ENCODE measurements at places on chromosomes 12 and 14. TPM values are rescaled to one million over a fixed set of nuclear protein-coding genes. Genes with fewer than 3 reads are reported as not detected.

PIK3C2G gene
- total RNA-seq = not detected

GRCh38 chr12:7929083-7929792, 6.7 kb downstream of the SLC2A3 start:
- no peak for DNase-seq

DNA sequence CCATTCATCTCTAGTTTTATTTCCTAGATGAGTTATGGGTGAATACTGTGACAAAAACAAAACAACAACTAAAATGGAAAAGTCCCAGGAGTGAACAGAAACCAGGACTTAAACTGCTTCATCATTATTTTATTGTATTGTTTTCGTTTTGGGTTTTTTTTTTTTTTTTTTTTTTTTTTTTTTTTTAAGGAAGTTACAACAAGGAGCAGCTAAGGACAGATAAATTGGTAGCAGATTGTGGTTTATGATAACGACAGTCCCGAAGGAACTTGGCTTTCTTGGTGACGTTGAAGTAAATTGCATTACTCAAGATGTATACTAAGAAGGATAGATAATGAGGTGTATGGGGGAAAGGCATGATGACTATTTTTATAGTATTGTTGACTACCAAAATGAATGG, 866.3 kb downstream of the NRXN3 start:
- no peak for DNase-seq

GRCh38 chr12:111242184-111242583, 126.7 kb downstream of the PHETA1 start:
- DNase-seq = no peak

- no peak for DNase-seq
Measured at GRCh38 chr12:107254258-107254856, 161.0 kb upstream of the CRY1 start.

DNA sequence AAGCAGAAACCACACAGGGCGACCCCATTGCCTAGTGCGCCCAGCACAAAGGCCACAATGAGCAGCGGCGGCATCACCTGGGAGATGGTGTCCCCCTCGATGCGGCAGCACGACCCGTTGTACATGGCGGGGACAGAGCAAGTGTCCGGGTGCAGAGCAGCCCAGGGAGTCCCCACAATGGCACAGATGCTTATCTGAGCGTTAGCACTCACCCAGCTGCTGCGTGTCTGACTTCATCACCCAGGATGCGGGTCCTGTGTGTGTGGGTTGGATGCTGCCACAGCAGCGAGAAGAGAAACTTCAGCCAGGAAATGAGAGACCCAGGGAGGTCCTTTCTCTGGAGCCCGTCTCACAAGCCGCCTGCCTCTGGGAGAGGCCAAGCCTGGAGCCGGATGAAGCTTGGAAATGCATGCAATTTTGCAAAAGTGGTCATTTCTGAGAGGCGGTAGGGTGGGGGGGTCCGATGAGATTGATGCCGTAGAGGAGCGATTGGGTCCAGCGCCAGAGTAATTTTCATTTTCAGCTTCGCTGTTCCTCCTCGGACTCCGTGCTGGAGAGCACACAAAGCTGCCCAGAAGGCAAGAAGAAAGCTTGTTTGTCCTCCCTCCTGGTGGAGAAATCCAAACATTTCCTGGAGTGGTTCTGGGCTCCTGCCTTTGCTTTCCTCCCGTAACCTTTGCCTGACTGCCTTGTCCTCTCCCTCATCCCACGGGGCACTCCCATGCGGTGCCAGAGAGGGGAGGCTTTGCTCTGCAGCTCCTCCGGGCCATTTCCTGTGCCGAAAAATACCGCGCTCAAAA, at the start of gene HCAR1:
Gene HCAR1, minus strand, starts transcription at position 630 of the 800 bp plus-strand sequence. Its CDS starts 505 bp downstream, at position 125.
- DNase-seq = no peak

GRCh38 chr12:65278576-65279368, at the start of gene MSRB3:
Gene MSRB3 (plus strand): TSS chr12:65278683. CDS start chr12:65308580, 29,897 bp downstream.
- peak; percentile 81 for DNase-seq

PTPRQ gene
- 0.24 TPM for total RNA-seq

BHLHE41 gene
- 38.4 TPM for total RNA-seq

GRCh38 chr14:24542346-24542936, 33.6 kb downstream of the CTSG start:
- DNase-seq = no peak

RERGL gene
- total RNA-seq = 1.4 TPM
